GM13977 (cell line): ENCODE measurements at places on chromosomes 1 and 21.

DNA sequence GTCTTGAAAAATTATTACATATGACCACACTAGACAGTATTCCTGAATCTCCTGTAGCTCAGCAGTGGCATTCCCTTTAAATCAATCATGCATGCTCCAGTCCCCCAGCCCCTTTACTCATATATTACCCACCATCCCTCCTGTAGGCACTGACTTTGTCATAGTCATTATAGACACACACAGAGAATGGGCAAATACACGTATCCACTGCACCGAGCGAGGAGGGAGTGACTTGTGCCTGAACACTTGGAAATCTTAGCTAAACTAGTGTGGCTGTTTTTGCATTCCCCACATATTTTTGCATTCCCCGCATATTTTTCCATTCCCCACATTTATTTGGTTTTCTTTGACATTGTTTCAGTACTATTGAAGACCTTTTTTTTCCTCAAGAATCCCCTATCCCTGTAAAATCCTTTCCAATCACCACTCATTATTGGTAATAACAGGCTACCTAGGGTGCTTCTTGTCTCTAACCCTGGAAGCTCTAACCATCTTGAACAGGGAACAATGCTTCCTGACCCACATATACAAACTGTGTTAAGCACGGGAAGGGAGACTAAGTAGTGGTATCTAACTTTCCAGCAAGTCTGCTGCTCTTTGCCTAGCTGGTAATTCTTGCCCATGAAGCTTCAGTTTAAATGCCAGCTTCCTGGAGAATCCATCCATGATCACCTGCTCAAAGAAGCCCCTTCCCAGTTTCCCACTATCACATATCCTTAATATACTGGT, 534.4 kb upstream of the CAMK1G start:
- DNase-seq: no peak

DNA sequence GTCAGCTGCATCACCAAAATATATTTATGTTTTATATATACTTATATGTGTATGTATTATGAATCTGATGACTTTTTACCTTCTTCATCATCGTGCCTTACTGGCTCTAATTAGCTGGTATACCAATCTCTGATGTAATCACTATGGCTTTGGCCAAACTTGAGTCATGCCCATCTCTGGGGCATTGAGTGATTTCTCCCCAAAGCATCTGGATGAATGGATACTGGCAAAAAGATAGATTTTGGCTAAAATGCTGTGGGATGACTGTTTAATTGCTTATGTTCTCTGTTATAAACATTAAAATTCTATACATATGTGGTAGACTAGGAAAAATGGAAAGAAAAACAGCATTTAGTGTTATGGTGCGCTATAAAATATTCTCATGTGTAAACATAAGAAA, 19.6 kb downstream of the CDKN2C start:
- DNase-seq: no peak

DNA sequence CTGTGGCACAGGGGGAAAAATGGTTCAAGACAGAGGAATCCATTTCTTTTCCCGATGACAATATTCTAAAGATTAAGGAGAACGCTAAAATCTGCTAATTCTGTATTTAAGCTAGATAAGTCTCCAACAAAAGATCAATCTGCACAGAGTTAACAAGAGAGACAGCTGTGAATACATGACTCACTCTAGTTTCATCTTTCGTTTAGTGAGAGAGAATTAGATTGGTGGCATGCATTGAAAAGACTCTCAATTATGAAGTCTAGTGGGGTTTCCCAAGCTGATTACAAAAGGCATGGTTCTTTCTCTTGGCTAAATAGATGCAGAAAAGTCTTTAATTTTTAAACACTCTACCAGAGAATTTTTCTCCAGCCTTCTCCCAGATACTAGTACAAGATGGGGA, 34.4 kb downstream of the CAPN9 start:
- DNase-seq: peak; percentile 67

- DNase-seq: no peak
Measured at GRCh38 chr1:60033066-60033465, 40.5 kb downstream of the C1orf87 start.
